Stimulated activated CD8-positive, alpha-beta memory T cell treated with anti-CD3 and anti-CD28 coated beads, Interleukin-15, amount 100 ng/mL, for 24 hours (primary cell): ENCODE measurements at places on chromosomes 2 and 18.

DNA sequence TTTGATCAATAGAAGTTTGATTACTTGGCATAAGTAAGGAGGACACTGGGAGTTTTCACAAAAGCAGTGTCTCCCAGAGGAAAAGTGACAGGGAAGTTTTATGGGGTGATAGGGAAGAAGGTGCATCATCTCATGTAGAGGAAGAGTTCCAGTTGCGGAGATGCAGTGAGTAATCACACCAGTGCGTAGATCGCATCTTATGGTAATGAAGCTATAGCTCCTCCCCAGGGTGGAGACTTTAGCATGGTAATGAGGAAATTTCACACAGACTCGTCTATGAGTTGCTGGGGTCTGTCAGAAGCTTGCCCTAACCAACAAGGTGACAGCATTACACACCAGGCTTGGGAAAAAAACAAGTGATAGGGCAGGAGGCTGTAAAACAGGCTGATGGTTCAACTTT, 49.0 kb downstream of the KYNU start:
- no peak for DNase-seq

- DNase-seq: no peak
These were observed 56.5 kb downstream of the CCBE1 start for GRCh38 chr18:59640721-59641120.

GRCh38 chr2:28370354-28370753, 22.3 kb upstream of the FOSL2 start:
- DNase-seq: no peak

- DNase-seq: no peak
These were observed 55.8 kb downstream of the ST6GAL2 start for GRCh38 chr2:106830191-106830590.

DNA sequence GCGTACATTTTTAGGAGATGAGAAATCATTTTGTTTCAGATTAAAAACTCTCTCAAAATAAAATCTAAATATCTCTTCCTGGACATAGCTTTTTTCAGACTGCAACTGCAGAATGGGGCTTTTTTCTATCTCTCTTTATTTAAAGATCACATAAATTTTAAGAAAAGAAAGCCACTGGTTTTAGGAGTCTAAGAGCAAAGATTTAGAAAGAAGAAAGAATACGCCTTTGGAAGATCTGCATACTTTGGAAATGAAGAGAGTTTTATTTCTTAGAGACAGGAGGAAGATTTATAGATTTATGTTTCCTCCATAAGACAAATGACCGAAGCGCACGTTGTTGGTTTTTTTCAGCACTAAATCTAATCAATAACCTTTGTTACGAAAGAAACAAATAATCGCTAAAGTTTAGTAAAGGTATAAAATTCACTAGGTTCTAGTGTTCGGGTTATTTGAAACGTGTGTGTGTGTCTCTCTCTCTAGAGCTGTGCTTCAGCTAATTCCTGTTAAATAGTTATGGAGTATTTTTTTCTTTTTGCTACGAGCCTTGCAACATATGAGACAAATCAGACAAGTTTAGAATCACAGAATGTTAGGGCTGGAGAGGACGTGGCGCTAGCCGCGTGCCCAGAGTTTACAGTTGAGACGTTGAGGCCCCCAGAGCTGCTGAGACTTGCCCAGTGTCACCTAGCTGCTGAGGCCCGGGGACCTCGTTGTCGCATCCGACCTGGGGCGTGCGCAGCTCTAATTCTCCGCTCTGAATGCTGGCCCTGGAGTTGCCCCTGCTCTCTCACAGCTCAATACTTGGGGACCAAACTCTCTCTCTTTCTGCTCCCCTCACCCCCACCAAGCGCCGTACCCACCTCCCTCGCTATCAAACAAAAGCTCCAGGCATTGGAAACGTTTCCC, 69.9 kb downstream of the CTAGE1 start:
- no peak for DNase-seq

GRCh38 chr2:40039549-40039948, 260.5 kb upstream of the THUMPD2 start:
- DNase-seq: no peak

GRCh38 chr2:62727259-62727867, 21.9 kb downstream of the EHBP1 start:
- DNase-seq: no peak
